A172 (cell line): ENCODE measurements at places on chromosomes 12 and 14. TPM values are rescaled to one million over a fixed set of nuclear protein-coding genes. Genes with fewer than 3 reads are reported as not detected.

Gene PTCSC3
- total RNA-seq, result not detected in 2 replicates

Gene NCKAP5L
- 12.1 and 12.6 TPM in 2 replicates for total RNA-seq

Gene PYGL
- 52.9 and 61.2 TPM in 2 replicates for total RNA-seq

DNA sequence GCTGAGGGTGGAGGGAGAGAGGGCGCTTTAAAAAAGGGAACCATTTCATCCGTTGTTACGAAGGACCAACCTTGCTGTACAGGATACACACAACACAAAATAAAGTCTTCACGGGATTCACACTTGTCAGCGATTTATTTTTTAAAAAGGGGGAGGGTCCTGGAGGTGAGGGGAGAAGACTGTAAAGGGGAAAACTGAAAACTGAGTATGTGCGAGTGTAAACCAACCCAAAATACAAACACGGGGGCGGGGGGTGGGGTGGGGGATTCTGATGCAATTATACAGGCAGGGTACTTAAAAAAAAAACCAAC lies 499 bp upstream of the PRKAG1 start:
- DNase-seq, result no peak

DNA sequence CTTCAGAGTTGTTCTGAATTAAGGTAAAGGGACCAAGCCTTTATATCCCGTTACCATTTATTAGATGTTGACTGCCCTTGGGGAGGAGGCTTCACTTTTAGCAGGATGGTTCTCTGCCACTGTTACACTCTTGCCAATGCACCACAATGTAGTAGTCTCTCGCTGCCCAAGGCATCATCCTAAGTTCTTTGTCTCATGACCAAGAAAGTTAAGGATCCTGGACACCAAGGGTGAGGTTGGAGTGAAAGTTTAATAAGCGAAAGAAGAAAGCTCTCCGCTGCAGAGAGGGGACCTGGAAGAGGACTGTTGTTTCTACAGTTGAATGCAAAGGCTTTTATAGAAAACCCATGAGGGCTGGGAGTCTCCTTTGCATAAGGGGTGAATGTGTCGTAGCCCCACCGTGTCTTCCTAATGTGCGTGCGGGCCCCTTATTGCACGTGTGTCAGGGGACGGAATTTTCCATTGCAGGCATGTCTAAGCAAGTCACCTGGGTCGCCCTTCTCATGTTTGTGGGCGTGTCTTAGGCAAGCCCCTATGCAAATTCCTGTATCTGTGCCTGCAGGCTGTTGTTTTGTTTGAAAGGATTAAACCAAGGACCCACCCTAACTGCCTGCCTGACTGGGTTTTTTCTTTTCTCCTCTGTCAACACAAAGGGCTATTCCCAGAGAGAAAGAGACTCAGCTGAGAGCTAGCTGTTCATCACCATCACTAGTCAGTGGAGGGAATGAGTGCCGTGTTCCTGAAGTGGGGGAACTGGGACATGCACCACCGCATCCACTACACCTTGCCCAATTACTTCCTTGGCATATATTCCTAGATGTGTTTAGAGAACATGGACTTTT lies 17.6 kb upstream of the RNASE1 start:
- no peak for DNase-seq

DNA sequence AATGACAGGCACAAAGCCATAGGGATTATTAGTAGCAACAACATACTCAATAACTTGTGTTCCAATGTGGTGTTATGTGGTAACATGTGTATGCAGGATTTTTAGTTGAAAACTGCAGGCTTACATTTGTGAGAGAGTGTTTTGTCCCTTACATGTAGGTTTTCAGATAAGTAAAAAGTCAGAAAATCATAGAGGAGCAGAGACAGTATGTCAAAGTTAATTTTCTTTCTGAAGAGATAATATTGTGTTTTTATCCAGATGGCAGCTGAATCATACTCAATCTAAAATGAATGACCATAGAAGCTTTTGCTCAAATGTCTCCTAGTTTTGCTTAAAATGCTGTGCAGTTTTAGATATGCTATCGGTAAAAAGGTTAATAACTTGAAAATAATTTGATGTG lies 277.0 kb downstream of the TRHDE start:
- no peak for DNase-seq

DNA sequence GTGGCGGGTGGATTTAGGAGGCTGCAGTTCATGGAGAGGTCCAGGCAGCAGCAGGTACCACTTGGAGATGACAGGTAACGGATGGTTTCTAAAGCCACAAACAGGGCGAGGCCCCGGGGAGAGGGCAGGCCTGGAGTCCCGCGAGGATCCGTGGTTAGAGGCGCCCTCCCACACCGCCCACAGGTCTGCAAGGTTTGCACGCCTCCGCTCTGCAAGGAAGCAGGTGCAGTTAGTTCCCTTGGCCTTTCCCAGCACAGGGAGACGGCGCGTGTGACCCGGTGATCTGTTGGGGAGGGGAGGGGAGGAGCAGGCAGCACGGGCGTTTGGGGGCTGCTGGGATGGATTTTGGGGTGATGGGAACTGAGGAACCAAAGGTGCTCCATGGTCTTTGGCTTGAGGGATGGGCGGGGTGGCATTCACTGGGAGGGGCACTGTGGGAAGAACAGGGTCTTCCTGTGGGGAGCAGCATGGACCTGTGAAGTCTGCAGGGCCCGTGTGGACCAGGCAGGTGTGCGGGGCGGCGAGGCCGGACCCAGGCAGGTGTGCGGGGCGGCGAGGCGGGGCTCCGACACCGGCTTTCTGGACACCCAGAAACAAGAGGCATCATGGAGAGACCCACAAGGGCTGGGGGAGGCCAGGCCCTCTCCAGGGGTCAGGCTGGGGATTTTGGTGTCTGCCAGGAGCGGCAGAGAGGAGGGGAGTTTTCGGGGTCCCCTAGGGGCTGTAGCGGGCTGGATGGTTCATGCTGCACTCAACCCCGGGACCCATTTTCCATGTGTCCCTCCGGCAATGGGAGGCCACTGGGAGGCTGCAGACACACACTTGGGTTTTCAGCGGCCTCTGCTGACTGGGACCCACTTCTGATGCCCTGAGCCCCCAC lies 29.1 kb downstream of the NOC4L start:
- DNase-seq, result no peak

- DNase-seq, result peak; percentile 6
Observed at GRCh38 chr12:77214136-77214535, 148.8 kb upstream of the E2F7 start.

DNA sequence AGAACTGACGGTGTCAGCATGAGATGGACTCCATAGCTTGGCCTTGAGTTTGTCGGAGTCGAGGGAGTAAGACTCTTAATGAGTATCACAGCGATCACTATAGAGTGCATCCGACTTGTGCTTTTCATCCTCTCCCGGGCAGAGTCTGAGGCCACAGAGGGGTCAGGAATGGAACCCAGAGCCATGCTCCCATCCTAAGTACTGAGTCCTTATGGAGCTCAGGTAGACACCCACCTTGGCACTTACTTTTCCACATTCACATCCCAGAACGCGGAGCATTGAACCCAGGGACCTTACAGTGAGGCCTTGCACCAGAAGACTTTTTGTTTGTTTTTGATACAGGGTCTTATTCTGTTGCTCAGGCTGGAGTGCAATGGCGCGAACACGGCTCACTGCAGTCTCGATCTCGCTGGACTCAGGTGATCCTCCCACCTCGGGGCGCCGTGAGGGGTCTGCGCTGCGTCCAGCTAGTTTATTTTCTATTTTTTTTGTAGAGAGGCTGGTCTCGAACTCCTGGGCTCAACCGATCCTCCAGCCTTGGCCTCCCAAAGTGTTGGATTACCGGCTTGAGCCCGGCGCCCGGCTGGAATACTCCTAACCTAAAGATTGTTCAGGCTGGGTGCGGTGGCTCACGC lies 719 bp upstream of the SRSF9 start:
- DNase-seq, result no peak
